ENCODE measurements at places on chromosomes 5 and 9.

DNA sequence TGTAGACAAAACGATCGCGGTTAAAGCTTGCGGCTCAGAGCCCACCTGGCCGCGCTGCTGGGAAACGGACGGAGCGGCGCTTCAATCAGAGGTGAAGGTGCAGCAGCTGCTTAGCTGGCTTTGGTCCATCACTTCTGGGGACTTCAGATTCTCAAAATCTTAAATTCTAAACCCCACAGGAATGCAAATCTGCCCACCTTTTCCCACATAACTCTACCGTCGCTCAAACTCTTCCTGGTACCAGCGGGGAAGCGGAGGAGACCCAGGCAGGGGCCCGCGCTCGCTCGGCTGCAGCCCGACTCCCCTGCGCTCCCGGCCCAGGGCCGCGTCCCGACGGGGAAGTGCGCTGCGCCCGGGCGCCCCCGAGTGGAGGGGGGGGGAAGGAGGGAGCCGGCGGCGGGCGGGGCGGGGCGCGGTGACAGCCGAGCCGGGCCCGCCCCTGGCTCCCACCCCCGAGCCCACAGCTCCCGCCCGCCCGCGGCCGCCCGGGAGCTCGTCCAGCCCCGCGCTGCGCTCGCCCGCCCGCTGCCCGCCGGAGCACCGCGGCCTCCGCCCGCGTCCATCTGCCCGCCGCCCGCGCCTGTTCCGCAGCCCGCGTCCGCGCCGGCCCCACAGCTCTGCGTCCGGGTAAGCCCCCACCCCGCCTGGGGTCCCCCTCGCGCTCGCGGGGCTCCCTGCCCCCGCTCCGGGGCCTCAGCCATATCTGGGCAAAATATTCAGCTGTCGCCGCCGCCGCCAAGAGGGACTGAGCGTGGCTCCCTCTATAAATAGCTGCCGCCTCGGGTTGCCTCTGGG lies at the start of gene TMOD1:
Gene TMOD1 (plus strand): TSS at position 490 of the 795 bp plus-strand sequence. CDS start 22,523 bp downstream, outside the sequence.
- peak; percentile 34 for DNase-seq

- no peak for DNase-seq
Measured at GRCh38 chr5:91312698-91313097, 70.4 kb downstream of the ARRDC3 start.

DNA sequence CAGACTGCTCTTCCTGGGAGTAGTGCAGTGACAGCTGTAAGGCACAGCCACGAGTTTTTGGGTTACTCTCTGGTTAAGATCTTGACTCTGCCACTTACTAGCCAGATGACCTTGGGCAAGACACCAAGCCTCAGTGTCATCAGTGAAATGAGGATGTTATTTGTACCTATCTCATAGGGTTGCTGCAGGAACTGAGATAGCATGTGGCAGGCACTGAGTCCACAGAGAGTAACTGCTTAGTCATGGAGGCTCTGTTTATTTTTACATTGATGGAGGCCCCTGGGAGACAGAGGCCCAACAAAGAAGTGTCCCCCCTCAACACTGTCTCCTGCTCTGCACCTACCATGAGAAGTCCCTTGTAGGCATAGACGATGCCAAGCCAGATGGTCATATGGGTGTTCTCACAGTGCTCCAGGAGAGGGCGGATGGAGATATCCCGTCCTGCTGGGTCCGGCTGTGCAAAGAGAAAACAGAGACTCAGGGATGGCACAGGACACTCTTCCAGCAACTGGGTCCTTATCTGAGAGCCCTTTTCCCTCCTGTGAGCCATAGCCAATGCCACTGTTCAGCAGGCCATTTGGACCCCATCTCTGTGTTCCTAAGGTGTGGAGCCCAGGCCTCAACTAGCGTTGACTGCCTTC lies 55.4 kb upstream of the TBC1D2 start:
- no peak for DNase-seq

DNA sequence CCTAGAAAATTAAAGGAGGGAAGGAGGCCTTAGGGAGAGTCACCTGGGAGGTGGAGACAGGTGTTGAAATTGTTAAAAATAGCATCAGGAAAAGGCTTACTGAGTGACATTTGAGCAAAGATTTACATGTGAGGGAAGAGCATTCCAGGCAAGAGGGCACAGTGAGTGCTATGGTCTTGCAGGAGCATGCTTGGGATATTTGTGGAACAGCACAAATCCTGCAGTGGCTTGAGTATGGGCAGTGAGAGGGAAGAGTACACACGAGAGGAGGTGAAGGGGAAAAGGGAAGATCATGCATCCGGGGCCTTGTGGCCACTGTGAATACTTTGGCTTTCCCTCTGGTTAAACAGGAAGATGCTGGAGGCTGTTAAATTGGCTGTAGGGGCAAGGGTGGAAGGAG lies 36.6 kb downstream of the ACER2 start:
- no peak for DNase-seq

GRCh38 chr9:80994892-80995291 lies 694.5 kb downstream of the TLE1 start:
- no peak for DNase-seq

GRCh38 chr5:140249536-140249935 lies 53.4 kb downstream of the PFDN1 start:
- DNase-seq, result no peak

DNA sequence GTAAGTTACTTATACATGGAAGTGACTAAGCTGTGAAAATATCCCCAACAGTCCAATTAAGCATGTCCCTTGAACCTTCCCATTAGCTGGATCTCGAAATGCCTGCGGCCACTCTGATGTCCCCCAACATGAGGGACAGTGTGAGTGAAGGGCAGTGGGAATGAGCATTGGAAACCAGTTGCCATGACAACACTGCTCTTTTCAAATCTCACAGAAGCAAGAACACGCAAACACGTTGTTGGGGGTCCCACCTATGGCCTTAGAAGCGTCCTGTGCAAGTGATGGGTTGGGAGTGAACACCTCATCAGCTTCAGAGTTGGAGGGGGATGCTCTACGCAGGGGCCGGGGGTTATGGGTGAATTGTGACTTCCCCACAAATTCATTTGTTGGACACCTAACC lies 205.9 kb downstream of the NXNL2 start:
- no peak for DNase-seq

DNA sequence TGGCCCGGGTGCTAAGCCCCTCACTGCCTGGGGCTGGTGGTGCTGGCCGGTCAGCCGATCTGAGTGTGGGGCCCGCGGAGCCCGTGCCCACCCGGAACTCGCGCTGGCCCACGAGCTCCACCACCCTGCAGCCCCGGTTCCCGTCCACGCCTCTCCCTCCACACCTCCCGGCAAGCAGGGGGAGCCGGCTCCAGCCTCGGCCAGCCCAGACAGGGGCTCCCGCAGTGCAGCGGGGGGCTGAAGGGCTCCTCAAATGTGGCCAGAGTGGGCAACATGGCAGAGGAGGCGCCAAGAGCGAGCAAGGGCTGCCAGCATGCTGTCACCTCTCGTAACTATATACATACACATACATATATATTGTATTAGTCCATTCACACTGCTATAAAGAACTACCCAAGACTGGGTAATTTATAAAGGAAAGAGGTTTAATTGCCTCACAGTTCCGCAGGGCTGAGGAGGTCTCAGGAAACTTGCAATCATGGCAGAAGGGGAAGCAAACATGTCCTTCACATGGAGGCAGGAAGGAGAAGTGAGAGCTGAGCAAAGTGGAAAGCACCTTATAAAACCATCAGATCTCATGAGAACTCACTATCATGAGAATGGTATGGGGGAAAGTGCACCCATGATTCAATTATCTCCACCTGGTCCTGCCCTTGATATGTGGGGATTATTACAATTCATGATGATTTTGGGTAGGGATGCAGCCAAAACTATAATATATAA lies 56.8 kb downstream of the LIX1 start:
- no peak for DNase-seq

DNA sequence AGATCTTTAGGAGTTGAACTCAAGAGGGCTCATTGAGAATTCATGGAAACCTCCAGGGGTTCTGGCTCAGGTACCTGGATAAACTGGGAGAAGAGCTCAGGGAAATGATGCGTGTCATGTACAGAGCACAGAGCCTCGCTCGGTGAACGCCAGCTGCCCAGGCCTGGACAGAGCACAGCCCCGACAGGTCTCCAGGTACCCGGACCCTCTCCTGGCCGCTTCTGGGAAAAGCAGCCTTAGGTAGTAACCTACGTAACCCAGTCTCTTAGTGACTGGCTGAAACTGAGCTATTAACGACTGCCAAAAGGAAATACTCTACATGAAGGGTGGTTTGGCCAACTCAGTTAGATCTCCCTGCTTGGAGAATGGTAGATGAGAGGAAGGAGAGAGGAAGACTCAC lies 157.4 kb downstream of the TTLL11 start:
- no peak for DNase-seq

DNA sequence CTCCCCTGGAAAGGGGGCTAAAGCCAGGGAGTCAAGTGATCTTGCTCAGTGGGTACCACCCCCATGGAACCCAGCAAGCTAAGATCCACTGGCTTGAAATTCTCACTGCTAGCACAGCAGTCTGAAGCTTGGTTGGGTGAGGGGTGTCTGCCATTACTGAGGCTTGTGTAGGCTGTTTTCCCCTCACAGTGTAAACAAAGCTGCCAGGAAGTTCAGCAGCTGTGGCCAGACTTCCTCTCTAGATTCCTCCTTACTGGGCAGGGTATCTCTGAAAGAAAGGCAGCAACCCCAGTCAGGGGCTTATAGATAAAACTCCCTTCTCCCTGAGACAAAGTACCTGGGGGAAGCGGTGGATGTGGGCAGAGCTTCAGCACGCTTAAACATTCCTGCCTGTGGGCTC lies 17.1 kb upstream of the EPB41L4A start:
- DNase-seq, result no peak

- DNase-seq, result no peak
Measured at GRCh38 chr5:148446611-148447010, 62.9 kb downstream of the FBXO38 start.

GRCh38 chr9:104950838-104951237 lies 22.9 kb upstream of the ABCA1 start:
- DNase-seq, result no peak

- DNase-seq, result no peak
Measured at GRCh38 chr5:133404724-133405123, 207.6 kb downstream of the FSTL4 start.

DNA sequence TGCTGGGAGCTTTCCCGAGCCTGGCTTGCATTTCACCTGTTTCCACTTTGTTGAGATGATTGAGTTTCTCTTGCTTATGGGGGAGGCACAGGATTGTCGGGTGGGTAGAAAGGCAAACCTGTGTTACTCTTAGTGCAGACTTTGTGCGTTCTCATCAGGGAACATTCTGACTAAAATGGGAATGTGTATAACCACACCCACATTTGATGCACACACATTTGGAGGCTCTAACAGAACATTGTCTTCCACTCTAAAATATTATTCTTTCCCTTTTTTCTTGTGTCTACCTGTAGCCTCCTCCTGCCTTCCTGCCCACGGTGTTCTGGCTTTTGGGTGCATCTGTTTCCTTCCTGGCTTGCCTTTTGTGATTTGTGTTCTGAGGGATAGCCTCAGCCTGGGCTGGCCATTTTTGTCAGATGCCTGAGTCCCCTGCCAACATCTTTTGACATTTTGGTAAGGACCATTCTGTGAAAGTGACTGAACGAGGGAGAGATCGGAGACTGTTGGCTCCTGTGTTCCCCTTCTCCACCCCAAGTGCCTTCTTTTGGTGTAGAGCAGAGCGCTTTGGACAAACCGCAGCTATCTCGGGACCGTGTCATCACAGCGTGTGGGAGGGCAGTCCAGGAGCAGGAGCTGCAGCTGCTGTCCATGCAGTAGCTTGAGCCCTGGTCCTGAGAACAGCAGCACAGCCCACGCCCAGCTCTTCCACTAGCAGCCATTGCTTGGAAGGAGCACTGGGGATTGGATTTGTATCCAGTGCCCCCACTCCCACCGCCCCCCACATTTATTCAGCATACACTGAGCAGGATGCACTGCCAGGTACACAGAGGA lies 101.4 kb downstream of the ARHGAP26 start:
- DNase-seq, result no peak

DNA sequence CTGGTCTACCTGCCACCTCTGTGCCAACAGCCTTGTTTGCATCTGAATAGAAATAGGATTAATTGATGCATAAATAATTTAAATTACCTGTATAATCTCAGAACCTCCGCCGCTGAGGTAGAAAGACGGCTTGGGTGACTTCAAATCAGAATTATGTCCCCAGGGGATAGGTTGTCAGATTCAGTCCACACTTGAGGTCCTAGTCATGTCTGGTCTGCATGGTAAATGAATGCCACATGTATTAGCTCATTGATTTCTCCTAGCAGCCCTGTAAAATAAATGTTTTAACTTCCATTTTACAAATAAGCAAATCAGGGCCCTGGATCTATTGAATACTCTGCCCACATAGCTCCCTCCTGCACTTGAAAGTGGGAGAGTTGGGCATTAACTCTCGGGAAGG lies 368.0 kb upstream of the WWC1 start:
- DNase-seq, result no peak

DNA sequence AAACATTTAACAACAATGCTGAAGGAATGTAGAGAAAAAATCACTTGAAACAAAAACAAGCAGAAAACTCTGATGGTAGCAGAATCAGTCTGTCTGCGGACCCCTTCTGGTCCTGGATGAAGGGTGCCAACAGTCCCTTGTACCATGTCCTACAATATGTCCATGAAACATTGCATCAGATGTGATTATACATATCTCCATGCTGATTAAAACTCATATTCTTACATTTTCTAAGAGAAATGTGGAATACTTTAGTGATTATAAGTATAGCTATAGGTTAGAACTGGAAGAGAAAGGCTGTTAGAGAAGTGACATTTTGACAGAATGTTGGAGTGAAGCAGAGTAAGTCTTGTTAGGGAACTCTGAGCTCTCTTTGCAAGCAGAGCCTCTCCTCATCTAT lies 286.1 kb downstream of the SH3GL2 start:
- DNase-seq, result no peak

DNA sequence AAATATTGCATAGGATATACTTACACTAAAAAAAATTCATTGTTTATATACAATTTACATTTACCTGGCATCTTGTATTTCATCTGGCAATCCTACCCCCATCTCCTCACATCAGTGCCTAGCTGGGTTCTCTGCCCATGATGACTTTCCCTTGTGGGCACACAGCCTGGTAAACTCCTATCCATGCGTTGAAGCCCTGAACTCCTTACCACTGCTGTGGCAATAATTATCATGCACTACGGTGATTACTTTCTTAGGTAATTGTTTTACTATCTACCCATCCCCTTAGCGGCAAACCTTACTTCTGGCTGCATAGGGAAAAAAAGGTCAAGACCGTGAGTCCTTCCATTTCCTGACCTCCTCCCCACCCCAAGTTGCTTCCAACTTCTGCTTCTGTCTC lies 63.6 kb upstream of the DAB2IP start:
- no peak for DNase-seq

GRCh38 chr5:109003928-109004327 lies 256.2 kb downstream of the FER start:
- no peak for DNase-seq

DNA sequence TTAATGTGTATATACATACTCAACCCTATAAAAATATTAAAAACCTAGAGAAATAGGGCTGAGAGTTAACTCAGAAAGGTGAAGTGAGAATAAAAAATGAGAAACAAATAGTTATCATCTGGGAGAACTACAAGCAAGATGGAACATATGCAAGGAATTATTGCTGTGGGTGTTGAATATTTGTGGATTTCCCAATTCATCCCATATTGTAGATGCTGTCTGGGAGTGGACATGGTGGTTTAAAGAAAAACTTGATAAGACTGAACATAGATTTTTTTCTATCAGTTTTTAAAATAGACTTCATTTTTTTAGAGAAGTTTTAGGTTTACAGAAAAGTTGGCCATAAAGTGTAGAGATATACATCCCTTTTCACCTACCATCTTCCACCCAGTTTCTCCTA lies 263.5 kb downstream of the SPATA31D1 start:
- no peak for DNase-seq

Data from NCI-H2107 (cell line).